ENCODE measurements at places on chromosomes 1 and 21.

DNA sequence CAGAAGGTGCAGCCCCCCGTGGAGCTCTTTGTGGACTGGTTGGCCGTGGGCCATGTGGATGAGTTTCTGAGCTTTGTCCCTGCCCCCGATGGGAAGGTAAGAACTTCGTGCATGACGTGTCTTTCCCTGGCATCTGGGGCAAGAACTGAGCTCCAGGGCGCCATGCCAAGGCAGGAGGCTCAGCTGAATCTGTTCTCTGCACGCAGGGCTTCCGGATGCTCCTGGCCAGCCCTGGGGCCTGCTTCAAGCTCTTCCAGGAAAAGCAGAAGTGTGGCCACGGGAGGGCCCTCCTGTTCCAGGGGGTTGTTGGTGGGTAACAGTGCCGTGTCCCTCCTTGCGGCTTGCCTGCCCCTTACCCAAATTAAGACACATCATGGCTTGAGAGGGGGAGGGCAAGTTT lies 27.7 kb downstream of the PADI3 start:
- DNase-seq, result no peak

GRCh38 chr1:93471911-93472310 lies 24.0 kb downstream of the FNBP1L start:
- DNase-seq, result no peak

DNA sequence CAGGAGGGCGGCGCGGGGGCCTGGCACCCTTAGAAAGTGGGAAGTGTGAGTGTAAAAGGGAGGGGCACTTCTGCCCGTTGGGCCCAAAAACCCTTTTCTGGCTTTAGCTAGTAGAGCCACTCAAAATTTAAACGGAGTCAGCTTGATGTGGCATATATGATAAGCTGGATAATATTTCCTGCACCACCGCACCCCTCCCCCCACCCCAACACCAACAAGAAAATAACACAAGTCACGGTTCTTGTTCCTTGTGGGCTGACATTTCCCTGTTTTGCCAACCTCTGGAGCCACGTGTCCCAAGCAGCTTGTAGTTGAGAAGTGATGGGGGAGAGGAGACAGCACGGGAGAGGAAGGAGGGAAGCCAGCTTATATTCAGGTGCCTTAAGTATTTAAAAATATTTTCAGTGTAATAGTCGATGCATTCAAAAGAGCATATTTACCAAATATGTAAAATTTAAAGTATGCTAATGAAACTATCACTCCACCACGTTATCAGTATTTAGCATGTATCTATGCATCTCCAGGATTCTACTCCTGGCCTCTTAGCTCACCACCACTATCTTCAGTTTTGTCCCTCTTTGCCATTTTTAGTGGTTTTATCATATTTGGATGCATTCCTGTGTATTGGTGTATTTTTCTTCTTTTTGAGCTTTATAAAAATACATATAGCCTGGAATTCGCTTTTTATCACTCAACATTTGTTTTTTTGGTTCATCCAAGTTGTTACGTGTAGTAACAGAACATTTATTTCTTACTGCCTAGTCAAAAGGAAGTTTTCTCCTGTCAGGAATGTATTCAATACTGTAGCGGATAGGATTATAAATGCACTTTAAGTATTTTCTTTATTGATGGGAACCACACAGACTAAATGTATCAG lies 773 bp upstream of the DDX59 start:
- DNase-seq, result no peak

DNA sequence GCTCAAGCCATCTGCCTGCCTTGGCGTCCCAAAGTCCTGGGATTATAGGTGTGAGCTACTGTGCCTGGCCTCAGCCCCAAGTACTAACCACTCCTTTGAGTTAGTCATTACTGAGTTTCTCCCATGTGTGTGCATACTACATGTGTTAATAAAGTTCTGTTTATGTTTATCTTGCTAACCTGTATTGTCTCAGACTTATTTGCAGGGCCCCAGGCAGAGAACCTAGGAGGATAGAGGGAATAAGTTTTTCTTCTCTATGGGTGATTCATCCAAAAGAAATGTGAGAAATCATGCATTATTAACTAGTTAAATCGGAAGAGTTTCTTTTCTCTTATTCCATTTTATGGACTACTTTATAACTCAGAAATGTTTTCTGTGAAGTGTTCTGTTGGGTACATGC lies 203.9 kb upstream of the CACYBP start:
- DNase-seq, result no peak

GRCh38 chr1:104929280-104929679 lies 1179.6 kb downstream of the AMY1C start:
- DNase-seq, result no peak

DNA sequence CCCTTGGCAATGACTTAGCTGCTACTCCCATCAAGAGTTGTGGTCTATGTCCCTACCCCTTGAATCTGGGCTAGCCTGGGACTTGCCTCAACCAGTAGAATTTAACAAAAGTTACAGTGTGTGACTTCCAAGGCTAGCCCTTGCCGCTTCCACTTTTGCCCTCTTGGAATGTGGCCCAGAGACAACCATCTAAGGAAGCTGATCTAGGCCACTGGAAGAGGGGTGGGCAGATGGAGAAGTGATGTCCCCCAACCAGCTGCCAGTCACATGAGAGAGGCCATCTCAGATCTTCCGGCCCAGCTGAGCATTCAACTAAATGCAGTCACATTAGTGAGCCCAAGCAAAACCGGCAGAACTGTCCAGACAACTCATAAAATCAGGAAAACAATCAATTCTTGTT lies 115.1 kb downstream of the TOMM20 start:
- DNase-seq, result no peak

GRCh38 chr21:41090981-41091380 lies 77.0 kb upstream of the BACE2 start:
- no peak for DNase-seq

GRCh38 chr1:53074313-53075154 lies 12.5 kb downstream of the PODN start:
- DNase-seq, result no peak

GRCh38 chr1:222785529-222785928 lies 29.3 kb upstream of the DISP1 start:
- no peak for DNase-seq

DNA sequence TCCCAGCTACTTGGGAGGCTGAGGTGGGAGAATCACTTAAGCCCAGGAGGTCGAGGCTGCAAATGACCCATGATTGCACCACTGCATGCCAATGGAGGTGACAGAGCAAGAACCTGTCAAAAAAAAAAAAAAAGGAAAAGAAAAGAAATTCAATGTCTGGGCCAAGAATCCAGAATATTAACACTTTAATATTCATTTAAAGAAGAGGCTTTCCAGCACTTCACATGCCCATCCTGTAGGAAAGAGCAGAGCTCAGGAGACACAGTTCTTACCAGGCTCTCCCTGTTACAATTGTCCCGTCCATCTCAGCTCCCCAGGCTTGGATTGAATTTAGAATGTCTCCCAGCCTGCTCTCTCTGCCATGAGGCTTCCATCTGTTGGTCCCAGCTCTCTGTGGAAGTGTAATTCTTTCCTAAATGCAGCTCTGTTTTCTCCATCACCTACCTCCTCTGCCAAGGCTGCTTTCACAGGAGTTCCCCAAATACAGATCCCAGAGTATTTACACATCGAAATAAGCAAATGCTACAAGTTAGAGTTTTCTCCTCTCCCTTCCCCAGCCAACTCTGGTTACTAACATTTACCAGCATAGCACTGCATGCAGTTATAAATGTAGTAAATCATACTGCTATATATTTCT lies 116.6 kb upstream of the CDC42BPA start:
- no peak for DNase-seq

GRCh38 chr1:43284065-43284464 lies 1.3 kb downstream of the C1orf210 start:
- DNase-seq, result no peak

DNA sequence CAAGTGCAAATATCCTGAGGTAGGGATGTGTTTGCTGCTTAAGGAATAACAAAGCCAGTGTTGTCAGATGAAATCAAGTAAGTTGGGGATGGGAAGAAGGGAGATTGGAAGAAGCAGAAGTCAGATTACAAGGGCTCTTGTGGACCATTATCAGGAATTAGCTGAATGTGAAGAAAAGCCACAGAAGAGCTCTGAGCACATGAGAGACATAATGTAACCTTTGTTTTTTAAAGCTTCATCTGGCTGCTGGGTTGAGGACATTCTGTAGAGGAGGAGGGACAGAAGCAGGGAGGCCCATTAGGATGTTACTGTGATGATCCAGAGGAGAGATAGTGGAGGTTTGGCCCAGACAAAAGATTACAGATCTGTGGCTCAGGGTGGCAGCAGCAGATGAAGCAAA lies 111.7 kb downstream of the DUSP10 start:
- DNase-seq, result no peak

DNA sequence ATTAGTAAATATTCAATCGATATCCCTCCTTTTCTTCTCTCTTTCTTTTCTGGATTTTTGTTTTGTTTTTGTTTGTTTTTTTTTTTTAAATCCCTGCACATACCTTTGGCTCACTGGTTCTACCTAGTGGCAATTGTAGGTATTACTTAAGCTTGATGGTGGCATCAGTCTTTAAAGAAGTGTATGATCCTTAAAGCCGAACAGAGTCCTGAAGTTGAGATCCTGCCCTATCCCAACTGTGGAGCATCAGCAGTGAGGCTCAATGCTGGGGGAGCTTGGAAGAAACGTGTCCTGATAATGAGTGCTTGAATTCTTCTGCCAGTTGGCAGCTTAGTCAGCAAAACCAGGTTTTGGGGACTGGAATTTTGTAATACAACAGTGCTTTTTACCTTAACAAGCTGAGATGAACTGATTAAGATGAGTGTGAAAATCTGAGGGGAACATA lies 60.8 kb downstream of the FASLG start:
- no peak for DNase-seq

- DNase-seq, result no peak
These were observed 62.9 kb downstream of the NID1 start for GRCh38 chr1:236002025-236002390.

GRCh38 chr21:41446586-41446985 lies 20.5 kb downstream of the MX1 start:
- DNase-seq, result no peak

DNA sequence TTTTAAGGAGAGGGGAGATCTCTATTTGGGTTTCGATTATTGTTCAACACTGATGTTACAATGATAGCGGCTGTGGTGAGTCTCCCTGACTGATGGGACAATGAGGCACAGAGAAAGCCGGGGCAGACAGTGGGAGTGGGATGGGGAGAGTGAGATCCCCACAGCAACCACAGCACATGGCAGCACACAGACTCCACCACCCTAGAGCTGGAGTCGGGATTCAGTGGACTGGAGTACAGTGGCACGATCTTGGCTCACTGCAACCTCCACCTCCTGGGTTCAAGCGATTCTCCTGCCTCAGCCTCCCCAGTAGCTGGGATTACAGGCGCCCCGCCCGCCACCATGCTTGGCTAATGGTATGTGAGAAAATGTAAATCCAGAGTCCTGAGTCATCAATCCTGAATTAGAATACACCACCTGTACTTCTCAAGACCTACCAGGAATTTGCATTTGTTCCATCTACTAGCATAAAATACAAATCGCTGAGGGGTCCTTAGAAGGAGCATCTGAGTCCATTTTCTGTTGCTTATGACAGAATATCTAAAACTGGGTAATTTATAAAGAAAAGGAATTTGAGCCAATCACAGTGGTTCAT lies 125.8 kb downstream of the TOMM20 start:
- DNase-seq, result no peak

DNA sequence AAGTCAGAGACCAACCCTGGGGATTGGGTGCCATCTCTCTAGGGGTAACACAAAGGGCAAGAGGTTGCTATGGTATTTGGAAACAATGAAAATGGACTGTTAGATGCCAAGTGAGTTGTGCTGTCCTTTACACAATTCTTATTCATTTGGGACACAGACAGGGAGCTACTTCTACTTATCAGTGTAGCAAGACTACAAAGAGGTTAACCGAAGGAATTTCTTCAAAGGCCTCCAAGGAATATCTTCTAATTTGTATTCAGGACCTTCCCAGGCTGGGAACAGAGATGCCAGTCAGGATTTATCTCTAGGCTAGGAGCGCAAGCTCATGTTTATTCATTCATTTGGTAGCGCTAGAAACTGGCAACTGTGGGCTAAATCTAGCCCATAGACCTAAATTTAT lies 2.6 kb downstream of the NAXE start:
- no peak for DNase-seq

DNA sequence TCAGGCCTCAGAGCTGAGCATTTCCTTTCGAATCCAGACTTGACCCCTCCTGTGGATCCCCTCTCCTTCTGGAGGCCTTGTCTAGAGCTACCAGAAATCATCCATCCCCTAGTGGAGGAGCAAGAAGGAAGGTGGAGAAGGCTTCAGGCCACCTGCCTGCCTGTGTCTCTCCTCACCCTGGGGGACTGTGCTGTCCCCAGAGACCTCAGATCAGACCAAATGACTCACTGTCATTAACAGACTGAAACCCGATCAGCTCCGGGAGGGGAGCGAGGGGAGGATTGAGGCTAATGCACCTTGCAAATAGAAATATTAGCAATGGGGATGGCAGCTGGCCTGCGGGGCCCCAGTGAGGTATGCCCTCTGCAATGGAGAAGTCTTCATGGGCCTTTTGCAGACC lies 2.1 kb downstream of the MYBPH start:
- DNase-seq, result no peak

DNA sequence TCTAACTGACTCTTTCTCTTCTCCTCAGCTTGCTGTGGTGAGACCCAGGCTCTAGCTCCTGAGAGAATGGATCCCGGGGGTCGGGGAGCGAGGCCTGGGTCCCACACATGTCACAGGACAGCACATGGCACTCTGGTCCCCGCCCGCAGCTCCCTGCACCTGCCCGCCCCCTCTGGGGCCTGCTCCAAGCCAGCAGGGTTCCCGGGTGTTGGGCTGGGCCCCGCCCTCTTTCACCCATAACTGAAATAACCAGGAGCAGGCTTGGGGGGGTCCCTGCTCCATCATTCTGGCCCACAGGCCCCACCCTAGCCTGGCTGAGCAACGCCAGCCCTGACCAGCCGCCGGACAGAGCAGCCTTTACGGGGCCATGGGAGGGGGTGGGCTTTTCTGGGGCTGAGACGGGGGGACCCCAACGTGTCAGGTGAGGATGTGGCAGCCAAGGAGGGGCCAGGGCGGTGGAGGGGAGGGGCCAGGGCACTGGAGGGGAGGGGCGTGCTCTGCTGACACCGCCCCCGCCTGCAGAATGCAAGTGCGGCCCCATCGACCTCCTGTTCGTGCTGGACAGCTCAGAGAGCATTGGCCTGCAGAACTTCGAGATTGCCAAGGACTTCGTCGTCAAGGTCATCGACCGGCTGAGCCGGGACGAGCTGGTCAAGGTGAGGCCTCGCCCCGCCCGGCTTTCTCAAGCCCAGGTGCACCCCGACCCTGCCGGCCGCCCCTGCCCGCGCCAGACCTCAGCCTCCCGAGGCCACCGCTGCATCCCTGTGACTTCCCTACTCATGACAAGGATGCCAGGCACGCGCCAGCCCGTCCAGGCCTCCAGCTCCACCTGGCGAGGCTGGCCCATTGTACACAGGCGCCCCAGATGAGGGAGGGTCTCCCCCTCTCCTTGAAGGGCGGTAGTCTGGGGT lies 19.4 kb downstream of the COL6A1 start:
- no peak for DNase-seq

GRCh38 chr1:165877940-165878556 lies 50.6 kb downstream of the UCK2 start:
- no peak for DNase-seq

DNA sequence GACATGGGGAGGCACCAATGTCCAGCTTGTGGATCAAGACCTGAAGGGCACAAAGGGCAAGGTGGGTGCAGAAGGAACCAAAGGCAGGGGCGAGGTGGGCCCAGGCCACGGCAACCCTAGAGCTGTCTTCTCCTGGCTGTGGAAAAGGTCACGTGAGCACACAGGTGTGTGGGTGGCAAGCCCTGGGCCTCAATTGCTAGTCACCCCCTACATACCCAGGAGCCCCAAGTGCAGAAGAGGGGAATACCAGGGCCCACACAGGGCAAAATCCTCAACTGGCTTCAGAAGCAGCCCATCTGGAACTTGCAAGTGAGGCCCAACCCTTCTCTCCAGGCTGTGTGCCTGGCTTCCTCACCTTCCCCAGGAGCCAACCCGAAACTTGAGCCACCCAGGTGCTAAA lies 25.6 kb downstream of the ZBTB17 start:
- no peak for DNase-seq
